ENCODE measurements at places on chromosomes 16 and 17.

- DNase-seq: no peak
These were observed 1.4 kb downstream of the SETD6 start for GRCh38 chr16:58516768-58517107.

DNA sequence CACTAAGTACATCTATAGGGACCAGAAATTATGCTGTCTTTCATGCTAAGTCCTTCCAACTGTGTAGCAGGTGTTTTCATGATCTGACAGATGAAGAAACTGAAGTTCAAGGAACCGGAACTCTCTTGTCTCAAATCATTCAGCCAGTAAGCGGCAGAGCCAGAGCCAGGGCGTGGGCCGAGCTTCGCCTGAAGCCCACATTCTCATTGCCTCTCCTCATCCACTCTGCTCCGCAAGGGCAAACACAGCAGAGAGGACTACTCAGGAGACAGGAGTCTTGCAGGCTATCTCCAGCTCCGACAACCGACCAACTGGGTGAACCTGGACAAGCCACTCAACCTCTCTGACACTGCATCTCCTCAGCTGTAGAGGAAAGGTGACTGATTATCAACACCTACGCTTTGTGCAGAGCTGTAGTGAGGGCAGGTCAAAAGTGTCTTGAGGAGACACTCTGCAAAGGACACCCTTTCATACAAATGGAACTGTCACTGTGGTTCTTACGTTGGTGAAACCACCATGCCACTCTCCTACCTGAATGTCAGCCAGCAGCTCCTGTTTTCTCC is 72.9 kb downstream of the CYTH1 start:
- no peak for DNase-seq

GRCh38 chr16:81645266-81645694 is 133.8 kb upstream of the PLCG2 start:
- no peak for DNase-seq

- DNase-seq: no peak
These were observed 1.1 kb downstream of the SGF29 start for GRCh38 chr16:28554634-28555423.

- no peak for DNase-seq
These were observed 23.4 kb downstream of the ADAT1 start for GRCh38 chr16:75599452-75600277.

- DNase-seq: no peak
These were observed 1.2 kb downstream of the CYBC1 start for GRCh38 chr17:82449131-82449882.

DNA sequence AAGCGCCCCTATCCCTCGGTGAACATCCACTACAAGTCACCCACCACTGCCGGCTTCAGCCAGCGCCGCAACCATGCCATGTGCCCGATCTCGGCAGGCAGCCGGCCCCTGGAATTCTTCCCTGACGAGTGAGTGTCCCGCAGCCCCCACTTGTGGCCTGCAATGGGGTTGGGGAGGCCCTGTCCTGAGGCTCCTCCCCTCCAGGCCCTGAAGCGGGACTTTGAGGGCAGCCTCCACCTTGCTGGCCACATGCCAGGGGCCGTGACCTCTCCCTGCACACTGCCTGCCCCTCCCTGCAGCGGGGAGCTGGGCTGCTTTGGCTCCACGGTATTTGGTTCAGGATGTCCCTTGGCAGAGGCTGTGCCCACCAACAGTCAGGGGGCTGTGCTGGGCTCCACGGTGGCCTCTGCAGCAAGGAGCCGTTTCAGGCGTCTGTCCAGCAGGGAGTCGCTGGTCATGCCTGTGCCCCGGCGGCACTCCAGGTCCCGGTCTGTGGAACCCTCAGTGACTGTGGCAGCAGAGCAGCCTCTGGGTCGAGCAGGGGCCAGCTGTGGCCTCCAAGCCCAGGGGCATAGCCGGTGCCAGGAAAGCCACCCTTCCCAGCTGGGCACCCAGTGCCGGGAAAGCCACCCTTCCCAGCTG is 8.3 kb downstream of the NME3 start:
- no peak for DNase-seq

GRCh38 chr16:9434659-9435058 is 343.2 kb downstream of the HAPSTR1 start:
- no peak for DNase-seq

- DNase-seq: no peak
These were observed 344.2 kb downstream of the CPPED1 start for GRCh38 chr16:12459391-12460063.

- no peak for DNase-seq
These were observed 38.9 kb downstream of the SHCBP1 start for GRCh38 chr16:46582313-46582712.

GRCh38 chr16:50719401-50720337 is 22.2 kb upstream of the CYLD start:
- no peak for DNase-seq

DNA sequence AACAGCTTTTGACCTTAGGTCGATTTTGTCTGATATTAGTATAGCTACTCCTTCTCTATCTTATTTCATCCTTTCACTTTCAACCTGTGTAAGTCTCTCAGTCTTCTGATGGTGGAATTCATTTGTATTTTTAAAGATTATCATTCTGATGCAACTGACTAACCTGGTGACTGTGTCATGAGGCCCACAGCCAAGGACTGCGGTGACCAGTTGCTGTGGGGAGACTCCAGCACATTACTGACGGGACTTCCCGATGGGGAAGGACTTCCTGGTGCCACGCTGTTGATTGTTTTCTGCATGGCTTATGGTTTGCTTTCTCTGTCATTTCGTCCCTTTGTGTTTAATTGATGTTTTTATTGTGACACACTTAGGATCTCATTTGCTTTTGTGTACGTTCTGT is 34.2 kb downstream of the RMI2 start:
- no peak for DNase-seq

GRCh38 chr17:41657936-41658335 is 30.7 kb upstream of the EIF1 start:
- DNase-seq: no peak

- DNase-seq: no peak
These were observed 8.7 kb downstream of the FLOT2 start for GRCh38 chr17:28888832-28889231.

DNA sequence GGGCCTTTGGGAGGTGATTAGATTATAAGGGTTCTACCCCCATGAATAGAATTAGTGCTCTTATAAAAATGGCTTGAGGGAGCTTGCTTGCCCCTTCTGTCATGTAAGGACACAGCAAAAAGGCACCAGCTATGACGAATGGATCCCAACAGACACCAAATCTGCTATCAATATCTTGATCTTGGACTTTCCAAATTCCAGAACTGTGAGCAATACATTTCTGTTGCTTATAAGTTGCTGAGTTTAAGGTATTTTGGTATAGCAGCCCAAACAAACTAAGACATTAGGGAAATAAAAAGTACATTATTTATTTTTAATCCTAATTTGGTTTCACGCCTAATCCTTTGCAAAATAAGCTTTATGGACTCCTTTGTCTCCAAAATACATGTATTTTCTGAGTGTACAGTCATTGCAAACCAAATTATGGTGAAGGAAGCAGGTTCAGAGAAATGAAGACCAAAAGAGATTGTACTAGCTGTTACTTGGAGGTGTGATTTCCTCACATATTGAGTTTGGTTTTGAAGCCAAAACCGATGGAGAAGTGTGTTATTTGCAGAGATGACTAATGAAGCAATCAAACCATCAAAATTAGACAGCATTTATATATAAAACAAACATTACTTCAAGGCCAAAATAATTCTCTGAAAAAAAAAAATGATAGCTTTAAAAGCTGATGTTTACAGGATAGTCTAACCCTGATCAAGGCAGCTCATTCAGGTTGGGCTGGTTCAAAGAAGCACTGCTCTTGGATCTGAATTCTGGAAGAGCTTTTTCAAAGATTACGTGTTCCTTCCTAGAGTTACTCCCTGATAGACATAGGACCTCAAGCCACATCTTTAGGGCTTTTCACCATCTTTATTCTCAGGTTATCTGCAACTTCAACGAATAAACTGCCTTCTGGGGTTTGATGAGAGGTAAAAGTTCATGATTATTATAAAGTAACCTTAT is 71.6 kb downstream of the MYO1D start:
- no peak for DNase-seq

- DNase-seq: no peak
These were observed 28.8 kb upstream of the TANGO6 start for GRCh38 chr16:68814516-68814915.

- DNase-seq: no peak
These were observed 145.9 kb upstream of the CIBAR2 start for GRCh38 chr16:85258166-85258565.

- DNase-seq: no peak
These were observed 182.3 kb upstream of the SOX9 start for GRCh38 chr17:71938340-71939010.

DNA sequence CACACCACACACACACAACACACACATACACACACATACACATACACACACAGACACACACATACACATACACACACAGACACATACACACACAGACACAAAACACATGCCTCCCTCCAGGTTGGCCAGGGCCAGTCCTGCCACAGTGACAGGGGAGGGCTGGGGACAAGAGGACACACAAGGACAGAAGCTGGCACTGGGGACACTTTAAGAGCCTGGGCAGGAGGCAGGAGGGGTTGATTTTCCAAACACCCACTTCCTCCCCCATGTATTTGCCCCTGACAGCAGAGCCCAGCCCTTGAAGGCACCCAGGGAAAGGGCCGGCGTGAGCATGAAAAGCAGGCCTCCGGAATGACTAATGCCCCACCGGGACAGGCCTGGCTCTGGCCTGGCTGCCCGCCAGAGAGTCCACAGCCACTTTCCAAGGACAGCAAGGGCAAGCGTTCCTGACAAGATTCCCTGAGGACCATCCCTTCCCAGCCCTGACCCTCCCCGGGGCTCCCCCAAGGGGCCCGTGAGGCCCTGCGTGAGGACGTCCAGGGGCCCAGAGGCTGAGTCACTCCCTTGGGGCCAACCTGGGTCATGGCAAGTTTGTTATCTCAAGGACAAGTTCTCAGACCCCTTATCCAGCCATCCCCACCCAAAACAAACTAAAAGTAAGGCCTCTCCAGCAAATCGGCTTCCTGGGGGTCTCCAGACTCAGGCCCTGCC is 235.6 kb downstream of the ZNF423 start:
- no peak for DNase-seq

- no peak for DNase-seq
These were observed 17.8 kb upstream of the EMP2 start for GRCh38 chr16:10598157-10598556.

DNA sequence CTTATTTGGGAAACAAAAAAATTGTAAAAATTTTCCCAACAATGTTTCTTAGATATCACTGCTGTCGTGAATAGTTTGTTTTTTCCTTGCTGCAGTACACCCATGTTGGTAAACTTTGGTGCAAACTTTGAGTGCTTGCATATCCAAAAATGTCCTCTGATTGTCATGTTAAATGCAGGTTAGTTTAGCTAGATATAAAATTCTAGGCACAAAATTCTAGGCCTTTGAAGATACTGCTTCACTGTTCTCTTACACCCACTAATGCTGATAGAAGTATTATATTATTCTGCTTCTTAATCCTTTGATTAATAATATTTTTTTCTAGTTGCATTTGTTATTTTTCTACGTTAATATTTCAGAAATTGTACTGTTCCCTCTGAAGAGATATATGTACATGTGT is 16.1 kb downstream of the TOM1L1 start:
- no peak for DNase-seq

- no peak for DNase-seq
These were observed 173.1 kb downstream of the SEC14L1 start for GRCh38 chr17:77313831-77314230.

- DNase-seq: no peak
These were observed 895.8 kb upstream of the SOX9 start for GRCh38 chr17:71224824-71225575.

DNA sequence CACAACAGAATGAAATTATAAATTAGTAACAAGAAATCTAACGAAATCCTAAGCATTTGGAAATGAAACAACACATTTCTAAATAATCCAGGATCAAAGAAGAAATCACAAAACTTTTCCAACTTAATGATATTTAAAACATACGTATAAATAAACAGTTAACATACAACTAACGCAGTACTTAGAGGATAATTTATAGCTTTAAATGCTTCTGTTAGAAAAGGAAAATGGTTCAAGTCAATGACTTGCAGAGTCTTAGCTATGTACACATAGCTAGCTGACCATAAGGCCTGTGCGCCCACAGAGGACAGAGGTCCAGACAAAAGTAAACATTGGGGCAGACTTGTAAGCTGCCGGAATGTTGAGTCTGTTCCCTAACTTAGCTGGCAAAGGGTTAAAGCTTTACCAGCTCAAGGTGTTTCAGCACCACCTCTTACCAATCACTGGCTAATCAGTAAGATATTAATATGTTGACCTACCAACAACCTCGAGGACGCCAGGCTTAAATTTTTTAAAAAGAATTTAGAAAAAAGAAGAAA is 84.6 kb downstream of the PARN start:
- no peak for DNase-seq

- DNase-seq: no peak
These were observed 694 bp upstream of the MLST8 start for GRCh38 chr16:2204416-2205103.

DNA sequence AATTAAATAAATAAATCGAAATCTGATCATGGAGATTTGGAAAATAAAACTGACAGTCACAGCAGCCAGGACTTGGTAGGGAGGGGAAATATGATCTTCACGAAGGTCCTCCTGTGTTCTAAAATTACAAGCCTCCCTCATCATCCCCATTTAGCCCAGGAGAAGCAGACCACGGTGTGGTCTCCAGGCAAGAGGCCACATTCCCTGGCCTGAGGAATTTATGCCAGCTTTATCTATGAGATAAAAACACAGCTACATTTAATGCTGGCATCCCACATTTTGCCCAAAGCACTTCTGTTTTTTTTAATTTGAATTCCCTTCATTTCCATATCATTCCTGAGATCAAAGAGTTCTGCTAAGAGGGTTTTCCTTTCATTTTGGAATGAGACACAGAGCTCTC is 43.2 kb downstream of the ABCC12 start:
- DNase-seq: no peak

DNA sequence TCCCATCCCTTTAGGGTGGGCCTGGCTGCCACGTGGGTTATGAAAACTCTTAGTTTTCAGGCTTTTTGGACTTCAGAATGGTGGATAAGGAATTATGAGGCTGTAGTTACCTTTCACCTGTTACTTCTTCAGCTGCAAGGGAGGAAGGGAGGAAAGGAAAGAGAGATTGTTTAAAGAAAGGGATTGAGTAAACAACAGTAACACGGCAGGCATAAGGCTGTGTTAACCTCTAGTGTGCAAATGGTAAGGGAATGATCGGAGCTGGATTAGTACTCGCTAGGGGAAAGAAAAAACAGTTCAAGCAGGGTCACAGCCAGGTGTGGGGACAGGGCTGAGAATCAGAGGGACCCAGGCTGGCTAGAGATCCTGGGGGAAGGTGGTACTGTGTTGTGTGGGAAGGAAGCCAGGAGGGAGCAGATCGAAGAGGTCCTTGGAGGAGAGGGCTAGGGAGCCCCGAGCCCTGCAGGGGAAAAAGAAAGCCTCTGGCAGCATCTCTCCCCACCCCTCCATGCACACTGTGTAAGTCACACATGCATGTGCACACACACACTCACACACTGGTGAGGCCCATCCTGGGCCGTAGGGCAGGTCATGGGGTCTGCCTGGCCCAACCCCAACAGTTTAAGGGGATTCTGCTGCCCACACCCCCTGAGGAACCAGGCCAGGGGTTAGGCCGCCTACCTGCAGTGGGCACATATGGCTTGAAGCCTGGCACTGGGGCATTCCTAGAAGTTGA is 49.7 kb downstream of the SNX20 start:
- no peak for DNase-seq

- DNase-seq: no peak
These were observed 28.9 kb downstream of the TNFRSF13B start for GRCh38 chr17:16943032-16943352.

- no peak for DNase-seq
These were observed 11.8 kb upstream of the CDC42EP4 start for GRCh38 chr17:73323409-73324159.
